Foreskin keratinocyte (primary cell): ENCODE measurements at places on chromosomes 2 and 18. TPM values are rescaled to one million over a fixed set of nuclear protein-coding genes. Genes with fewer than 3 reads are reported as not detected.

- DNase-seq: no peak
These were observed 15.8 kb downstream of the UNC80 start for GRCh38 chr2:209787416-209787815.

The MBD1 gene
- 78.5 and 86.2 TPM in 2 replicates for total RNA-seq

GRCh38 chr2:219836647-219837177, 209.3 kb downstream of the SLC4A3 start:
- no peak for DNase-seq

GRCh38 chr2:234074751-234075517, 24.4 kb downstream of the SPP2 start:
- no peak for DNase-seq

DNA sequence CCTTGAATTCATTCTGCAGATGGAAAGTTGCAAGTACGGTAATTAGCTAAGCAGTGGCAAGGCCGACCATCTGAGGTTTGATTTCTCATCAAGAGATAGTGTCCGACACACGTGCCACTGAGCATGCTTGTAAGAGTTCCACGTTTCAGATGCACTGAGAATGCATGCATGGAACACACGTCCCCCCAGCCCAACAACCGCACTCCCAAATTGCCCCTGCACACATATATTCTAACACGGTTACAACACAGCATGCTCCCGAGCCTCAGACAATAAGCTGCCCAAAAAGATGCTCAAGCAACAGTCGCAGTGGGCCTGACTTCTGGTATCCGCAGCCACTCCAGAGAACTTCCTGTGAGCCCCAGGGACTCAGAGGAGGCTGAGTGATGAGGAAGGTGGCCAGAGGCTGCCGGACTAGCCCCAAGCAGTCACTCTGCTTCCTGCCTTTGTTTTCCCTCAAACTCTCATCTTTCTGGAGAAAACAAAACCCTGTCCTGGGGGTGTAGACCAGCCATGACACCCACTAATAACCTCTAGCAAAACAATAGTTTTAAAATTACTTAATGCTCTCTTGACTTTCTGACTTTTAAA, 204.0 kb downstream of the TGIF1 start:
- DNase-seq: no peak

The MPP4 gene
- 0.88 and 1.3 TPM in 2 replicates for total RNA-seq

DNA sequence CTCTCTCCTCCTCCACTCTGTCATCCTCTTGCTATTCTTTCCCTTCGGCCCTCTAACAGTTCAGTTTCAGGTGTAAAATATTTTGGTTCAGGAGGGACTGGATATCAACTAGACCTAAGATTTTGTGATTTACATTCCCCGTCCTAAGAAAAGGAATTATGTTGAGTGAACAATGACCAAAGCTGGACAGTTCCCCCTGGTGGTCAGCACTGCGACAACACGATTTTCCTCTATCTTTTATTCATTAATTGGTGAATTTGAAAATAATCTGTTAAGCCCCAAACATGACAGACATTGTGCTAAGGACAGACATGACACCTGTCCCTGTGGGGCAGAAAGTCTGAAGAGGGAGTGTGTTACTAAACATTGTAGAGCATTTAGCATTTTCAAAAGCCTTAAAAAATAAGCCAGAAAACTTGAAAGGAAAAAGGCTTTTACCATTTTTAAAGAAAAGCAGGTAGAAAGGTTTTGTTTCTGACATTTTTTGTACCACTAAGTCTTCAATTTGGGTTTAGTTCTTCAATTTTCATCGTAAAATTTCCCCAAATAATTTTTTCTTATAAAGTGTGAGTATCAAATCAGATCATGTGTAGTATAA, 28.4 kb upstream of the GTF2A1L start:
- DNase-seq: peak; percentile 17

The ZNF532 gene
- 46.6 and 59.7 TPM in 2 replicates for total RNA-seq

- no peak for DNase-seq
These were observed 155.0 kb upstream of the SRD5A2 start for GRCh38 chr2:31735716-31736115.

DNA sequence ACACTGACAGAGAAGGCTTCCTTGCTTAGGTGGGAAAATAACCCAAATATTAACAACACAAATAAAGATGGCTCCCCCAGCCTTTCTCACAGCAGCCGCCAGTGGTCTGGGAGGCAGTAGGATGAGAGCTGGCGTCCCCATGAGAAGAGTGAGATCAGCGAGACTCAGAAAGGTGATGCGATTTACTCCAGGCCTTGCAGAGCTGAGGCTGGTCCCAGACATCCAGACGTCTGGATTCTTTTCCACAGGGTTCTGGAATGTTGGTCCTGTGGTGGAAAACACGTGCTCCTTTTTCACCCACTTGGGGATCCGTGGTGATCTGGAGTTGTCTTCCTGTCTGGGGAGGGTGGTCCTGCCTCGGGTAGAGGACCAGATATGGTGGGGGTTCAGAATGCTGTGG, 190.6 kb downstream of the CTIF start:
- no peak for DNase-seq

DNA sequence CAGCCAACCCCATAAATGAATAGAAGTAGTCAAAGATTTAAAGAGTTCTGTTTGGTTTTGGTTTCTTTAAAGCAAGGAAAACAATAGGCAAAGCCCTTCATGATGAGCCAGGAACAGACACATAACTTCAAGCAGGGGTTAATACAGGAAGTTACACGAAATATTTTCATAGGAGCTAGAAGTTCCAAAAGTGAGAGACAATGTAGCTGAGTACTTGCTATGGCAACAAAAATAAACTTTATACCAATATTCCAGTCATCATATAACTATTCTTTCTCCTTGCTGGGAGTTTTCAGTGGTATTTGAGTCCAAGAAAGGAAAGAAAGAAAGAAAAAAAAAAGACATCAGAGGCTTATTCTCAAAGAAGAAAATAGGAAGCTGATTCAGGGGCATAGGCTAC, 56.2 kb downstream of the COBLL1 start:
- peak; percentile 34 for DNase-seq

The GPR35 gene
- total RNA-seq: 0.07 TPM in 1 of 2 replicates, not detected in the other

- no peak for DNase-seq
These were observed 184.8 kb downstream of the PRKCE start for GRCh38 chr2:45836316-45836715.

DNA sequence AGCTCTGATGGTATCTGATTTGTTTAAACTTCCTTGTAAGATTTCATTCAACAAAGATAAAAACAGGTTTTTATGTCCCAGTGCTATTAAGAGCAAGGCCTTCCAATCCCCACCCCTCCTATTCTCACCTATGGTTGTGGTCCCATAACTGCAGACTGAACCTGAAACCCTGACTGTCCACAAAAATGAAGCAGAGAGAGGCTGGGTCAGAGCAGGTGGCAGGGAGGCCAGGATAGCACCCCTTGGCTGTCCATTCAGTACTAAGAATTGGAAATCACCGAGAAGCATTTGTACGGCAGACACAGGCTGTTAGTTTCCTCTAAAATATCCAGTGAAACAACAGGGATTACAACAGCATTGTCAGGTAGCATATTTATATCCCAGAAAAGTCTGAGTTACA, 37.3 kb upstream of the FMNL2 start:
- DNase-seq: no peak

DNA sequence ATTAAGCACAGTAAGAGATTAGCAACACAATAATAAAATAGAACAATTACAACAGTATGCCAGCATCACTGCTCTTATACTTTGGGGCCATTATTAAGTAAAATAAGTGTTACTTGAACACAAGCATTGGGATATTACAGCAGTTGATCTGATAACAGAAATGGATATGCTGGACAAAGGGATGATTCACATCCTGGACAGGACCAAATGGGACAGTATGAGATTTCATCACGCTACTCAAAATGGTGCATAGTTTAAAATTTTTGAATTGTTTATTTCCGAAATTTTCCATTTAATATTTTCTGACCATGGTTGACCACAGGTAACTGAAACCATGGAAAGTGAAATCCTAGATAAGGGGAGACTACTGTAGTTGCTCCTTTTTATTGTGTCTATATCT, 138.2 kb downstream of the UBR3 start:
- DNase-seq: no peak

DNA sequence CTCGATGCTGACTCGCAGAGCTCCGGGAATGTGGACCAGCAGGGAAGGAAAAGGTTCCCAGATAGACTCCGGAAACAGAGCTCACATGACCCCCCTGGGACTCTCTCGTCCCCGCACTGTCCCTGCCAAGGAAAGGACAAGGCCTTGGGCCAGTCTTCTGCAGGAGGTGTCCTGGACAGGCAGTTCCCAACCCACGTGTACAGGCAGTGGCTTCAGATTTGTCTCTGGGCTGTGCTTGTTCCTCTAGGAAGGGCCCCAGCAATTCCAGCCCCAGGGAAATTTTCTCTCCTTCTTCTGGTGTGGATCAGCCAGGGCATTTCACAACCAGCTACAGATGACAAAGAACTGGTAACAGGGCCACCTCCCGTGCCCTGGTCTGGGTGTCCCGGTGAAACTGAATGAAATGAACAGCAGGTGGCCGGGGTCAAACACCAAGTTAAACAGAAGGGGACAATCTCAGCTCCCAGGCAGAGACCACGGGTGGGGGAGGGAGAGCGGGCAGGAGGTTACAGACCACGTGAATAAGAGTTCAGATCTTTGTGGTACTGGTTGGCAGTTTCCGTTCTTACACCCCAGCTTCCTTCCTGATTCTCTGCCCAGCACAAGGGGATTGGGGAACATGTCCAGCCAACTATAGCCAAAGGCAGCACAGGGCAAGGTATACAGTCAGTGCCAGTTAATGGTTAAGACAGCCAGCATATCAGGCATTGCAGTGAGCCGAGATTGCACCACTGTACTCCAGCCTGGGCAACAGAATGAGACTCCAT, 52.2 kb upstream of the CAB39 start:
- no peak for DNase-seq

- no peak for DNase-seq
These were observed 7.6 kb downstream of the FAM168B start for GRCh38 chr2:131085646-131086045.
